Inflammatory macrophage (primary cell): ENCODE measurements at places on chromosomes 16 and 17.

GRCh38 chr16:50996830-50997186, 154.3 kb downstream of the SALL1 start:
- DNase-seq: no peak

- no peak for DNase-seq
Observed at GRCh38 chr16:70254180-70254964, 2.6 kb upstream of the EXOSC6 start.

GRCh38 chr17:13735444-13735843, 133.7 kb upstream of the HS3ST3A1 start:
- no peak for DNase-seq

GRCh38 chr16:11793840-11794239, 3.2 kb downstream of the ZC3H7A start:
- no peak for DNase-seq

DNA sequence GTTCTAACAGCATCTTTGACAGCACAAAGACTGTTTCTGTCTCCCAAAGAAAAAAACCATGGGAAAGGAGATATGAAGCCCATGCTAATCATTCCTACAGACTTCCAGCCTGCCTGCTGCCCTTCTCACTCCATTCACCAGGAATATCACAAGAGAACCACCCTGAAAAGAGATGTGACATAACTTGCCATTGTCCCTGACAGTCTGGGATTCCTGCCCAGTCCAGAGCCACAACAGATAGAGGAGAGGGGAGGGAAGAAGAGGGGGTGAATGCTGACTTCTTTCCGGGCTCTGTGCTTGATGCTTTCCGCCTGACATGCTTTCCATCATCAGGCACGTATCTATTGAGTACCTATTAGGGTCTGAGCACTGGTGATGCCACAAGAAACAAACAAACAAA, 31.6 kb upstream of the ASIC2 start:
- DNase-seq: no peak

- no peak for DNase-seq
Observed at GRCh38 chr17:11986179-11986941, 10.9 kb downstream of the ZNF18 start.

DNA sequence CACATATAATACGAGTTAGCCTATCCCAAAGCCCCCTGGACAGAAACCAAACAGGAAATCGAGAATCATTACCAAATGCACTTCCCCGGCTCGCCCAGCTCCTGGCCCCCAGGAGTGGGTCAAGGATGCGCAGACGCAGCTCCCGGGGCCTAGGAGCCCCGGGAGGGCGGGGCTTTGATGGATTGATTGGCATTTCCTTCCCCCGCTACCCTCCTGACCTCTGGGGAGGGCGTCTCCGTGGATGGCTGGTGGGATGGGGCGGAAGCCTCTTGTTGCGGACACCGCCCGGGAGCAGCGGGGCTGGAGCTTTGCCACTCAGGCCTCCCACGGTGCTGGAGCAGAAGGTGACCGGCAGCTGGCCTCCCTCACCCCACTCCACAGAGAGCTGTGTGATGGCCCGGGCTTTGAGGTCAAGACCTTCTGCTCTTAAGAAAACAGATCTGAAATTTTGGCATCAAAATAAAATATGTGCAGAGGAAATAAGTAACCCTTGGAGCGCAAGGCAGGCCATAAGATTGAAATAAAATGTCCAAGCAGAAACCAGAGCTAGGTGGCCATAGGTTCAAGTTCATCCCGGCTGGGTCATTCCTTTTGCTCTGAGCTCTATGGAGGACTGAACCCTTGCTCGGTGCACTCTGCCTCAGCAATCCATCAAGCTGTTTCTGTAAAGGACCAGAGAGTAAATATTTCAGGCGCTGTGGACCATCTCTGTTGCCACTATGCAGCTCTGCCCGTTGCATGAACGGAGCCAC, 262.3 kb downstream of the SOX9 start:
- DNase-seq: no peak

DNA sequence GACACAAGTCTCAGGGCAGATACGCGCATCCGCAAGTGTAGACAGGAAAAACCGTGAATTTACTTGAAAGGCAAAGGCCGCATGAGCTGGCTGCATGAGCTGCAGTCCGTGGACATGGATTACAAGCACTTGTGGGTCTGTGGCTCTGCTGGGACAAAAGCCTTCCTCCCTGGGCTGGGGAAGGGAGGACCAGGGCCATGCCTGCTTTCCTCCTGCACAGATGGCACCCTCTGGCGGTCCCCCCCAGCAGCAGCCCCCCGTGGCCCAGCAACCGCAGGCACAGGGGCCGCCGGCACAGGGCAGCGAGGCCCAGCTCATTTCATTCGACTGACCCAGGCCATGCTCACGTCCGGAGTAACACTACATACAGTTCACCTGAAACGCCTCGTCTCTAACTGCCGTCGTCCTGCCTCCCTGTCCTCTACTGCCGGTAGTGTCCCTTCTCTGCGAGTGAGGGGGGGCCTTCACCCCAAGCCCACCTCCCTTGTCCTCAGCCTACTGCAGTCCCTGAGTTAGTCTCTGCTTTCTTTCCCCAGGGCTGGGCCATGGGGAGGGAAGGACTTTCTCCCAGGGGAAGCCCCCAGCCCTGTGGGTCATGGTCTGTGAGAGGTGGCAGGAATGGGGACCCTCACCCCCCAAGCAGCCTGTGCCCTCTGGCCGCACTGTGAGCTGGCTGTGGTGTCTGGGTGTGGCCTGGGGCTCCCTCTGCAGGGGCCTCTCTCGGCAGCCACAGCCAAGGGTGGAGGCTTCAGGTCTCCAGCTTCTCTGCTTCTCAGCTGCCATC, 1.7 kb upstream of the MRPL12 start:
- DNase-seq: no peak

DNA sequence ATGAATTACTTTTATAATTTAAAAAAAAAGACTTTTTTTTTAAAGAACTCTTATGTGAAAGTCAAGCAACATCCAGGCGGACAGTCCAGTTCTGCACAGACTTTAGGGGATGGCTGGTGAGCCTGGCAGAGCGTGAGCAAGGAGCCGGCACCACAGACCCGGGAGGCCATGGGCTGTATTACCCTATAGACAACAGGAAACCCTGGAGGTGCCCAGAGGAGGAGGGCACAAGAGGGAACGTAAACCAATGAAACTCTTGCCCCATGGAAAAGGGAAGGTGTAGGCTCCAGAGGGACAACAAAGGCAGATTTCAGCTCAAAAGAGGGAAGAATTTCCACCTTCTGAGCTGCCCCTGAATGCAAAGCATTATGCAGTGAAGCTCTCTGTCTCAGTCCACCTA, 25.5 kb upstream of the RPH3AL start:
- DNase-seq: no peak

GRCh38 chr17:62690168-62690897, 62.9 kb downstream of the MRC2 start:
- DNase-seq: no peak

DNA sequence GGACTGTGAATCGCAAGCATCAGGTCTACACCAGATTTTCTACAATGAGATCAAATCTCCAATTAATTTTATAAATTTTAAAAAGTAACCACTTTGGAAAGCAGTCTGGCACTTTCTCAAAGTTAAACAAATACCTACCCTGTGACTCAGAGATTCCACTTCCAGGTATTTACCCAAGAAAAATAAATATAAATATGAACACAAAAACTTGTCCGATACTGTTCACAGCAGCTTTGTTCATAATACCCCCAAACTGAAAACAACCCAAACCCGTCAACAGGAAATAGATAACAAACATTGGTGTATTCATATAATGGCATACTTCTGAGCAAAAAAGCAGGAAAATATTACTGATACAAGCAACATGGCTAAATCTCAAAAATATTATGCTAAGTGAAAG, 12.1 kb downstream of the ZDHHC7 start:
- DNase-seq: no peak

DNA sequence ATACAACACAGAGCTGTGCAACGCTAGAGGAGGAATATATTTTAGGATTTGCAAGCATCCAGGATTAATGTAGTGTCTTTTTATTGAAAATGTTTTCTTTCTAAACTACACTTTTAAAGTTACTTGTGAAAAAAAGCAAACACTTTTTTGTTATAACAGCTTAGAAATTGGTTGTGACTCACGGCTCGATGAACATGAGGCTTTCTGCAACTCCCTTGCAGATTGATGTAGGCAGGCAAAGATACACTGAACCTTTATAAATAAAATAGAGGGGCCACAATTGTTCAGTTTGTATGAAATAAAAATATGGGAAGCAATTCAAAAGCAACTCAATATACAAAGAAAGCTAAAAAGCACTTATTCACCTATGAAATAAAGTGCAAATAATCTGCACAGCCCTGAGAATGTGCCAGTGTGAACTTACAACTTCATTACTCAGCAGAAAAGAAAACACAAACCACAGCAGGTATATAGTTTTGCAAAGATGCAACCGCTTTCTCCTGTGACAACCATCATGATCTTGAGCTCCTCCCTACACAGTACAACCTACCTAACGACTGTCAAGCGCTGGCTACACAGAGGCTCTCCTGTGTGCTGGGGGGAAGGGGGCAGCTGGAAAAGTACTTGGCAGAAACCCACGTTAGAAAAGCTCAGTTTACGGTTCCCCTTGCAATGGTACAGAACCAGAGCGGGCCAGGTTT, 948 bp downstream of the LUC7L start:
- DNase-seq: no peak

GRCh38 chr17:60230358-60230757, 80.6 kb downstream of the CA4 start:
- no peak for DNase-seq
